ENCODE measurements at places on chromosomes 12 and 14.

DNA sequence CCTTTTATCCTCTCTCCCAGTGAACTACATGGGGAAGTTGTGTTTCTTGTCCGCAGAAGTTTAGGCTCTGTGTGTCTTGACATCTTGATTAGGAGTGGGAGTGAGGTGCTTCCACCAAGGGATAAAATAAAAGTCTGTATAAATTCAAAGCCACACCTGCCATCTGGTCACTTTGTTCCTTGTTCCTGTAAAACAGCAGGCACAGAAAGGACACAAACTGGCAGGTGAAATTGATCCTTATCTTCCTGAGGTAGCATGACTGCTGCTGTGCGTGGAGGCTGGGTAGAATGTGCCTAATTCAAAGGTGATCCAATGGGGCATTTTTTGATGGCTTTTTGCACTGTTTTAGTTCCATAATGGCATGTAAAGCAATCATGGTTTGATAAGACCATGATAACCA lies 104.3 kb upstream of the KITLG start:
- DNase-seq = no peak

DNA sequence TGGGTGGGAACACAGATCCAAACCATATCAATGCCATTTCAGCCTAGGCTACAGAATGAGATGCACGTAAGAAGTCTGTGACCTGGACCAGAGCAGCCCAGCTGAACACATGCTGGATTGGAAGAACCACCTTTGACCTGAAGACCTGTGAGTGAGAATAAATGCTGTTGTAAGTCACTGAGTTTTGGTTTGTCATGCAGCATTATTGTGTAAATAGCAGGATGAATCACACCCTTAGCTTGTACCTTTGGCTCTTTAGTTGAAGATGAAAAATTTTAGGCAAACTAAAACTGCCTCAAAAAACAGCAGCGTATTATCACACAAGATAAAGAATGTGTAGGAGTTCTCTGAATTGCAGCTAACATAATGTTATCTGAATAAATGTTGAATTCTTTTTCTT lies 199.4 kb upstream of the LRIG3 start:
- DNase-seq = no peak

GRCh38 chr12:99619389-99620158 lies 28.0 kb upstream of the GARIN6 start:
- no peak for DNase-seq

DNA sequence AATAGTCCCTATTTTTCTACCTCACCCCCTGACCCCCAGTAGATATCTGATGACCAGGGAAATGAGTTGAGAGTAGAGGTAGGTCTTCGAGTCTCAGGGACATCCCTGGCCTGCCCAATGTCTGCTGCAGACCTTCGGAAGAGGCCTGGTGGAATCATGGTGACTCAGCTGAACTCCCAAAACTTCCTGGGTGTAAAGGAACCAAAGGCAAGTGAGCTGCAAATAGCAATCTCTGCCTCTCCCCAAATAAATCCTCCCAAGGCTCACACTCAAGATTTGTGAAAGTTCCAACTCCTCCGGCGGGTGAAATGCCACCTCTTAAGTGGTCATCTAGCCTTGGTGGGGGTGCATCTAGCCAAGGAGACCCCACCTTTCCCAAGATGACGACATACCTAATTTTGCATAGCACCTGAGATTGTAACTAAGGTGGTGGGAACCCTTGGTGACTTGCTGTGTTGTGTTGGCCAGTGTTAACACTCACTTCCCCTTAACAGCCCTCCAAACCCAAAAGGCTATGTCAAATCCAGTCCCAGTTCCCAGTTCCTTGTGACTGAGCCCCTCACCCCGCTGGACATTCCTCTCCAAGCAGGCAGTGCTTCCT lies 6.3 kb downstream of the ZFP36L1 start:
- DNase-seq = no peak

- DNase-seq = no peak
These were observed 32.2 kb downstream of the SLC8A3 start for GRCh38 chr14:70156592-70156991.

DNA sequence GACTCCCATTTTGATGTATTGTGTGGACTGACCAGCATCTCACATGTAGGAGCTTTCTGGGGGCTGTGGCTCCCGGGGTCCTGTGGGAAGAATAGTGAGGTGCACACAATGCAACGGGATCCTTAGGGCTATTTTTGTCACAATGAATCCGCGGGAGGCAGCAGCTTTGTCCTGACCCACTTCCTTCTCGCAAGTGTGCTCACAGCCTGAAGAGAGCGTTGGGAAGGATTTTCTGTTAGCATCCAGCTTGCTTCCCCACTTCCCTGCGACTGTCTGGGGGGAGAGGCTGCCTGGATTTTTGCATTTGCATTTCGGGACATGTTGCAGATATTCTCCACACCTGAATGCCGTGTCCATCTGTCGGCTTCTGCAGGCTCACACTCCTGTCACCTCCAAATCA lies 31.9 kb downstream of the FZD10 start:
- DNase-seq = no peak

- no peak for DNase-seq
These were observed 1.1 kb downstream of the CCDC91 start for GRCh38 chr12:28191051-28192048.

DNA sequence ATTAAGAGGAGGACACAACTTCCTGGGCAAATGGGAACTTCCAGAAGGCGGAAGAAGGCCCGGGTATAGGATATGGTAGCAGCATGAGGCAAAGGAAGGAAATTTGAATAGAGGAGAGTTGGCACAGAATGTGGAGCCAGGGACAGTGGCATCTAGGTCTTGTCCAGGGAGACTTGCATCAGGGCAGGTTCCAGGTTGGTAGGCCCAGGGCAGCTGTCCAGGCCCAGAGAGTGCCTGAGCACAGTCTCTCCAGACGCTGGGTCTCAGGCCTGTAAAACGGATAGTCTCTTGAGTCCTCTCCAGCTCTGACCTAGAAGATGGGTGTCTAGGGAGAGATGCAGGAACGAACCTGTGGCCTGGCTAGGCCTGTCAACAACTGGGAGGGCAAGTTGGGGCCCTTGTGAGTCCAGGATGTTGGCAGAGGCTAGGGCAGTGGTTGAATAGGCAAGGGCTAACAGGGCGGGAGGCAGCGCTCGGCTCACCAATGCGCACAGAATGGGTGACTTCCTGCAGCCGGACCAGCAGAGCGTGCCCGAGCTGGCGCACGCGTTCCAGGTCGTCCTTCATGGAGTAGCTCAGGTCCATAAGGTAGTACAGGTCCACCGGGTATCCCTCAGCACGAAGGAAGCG lies 9.9 kb downstream of the ITGB7 start:
- DNase-seq = no peak

- DNase-seq = peak; percentile 52
These were observed 507 bp downstream of the SPTSSA start for GRCh38 chr14:34461334-34462131.

DNA sequence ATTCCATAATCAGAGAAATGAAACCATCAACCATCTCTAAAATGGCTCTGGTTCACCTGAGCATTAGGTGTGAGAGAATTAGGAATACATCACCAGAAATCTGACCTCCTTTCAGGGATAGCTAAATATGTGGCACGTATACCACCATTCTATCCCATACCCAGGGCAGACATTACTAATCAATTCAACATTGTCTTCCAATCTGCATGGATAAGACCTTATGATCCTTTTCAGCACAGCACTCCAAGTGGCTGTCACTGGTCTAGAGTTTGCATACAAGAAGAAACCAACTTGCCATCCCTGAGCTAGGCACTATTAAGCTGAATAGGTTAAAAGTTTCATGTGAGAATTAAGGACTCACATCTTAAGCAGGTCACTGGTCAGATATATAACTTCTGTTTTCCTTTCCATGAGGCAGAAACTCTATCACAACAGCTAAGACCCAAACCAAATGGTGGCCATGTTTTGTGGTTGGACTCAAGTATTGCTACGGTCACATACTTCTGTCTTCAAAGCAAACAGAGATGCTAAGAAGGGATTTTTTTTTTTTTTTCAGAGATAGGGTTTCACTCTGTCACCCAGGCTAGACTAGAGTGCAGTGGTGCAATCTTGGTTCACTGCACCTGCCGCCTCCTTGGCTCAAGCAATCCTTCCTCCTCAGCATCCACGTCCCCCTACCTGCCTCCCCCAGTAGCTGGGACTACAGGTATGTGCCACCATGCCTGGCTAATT lies 249.0 kb downstream of the DPF3 start:
- DNase-seq = no peak

DNA sequence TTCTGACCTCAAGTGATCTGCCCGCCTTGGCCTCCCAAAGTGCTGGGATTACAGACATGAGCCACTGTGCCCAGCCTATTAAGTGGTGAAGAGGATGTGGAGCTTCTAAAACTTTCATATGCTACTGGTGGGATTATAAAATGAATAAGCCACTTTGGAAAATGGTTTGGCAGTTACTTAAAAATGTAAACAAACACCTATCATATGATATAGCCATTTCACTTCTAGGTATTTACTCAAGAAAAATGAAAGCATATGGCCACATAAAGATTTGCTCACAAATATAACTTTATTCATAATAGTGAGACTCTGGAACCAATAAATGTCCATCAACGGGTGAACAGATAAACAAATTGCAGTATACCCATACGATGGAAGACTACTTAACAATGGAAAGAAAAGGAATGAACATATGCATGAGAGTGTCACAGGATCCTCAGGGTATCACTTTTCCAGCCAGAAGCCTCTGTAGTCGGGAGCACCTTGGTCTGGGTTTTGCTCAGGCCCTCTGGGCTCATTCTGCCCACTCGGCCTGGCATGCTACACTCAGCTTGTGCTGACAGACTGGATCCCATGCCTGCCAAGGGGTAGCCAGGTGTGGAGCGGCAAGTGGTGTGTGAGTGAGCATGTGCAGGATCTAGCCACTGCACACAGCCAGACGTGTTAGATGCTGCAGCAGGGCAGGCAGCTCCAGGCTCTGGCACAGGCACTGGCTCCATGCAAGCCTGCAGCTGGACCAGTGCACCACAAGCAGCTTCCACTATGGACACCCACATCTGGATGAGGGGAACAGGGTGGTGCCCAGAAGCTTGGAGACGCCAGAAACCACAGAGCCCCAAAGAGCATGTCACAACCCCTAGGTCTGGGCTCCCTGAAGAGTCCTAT lies 213.2 kb upstream of the DIO3 start:
- no peak for DNase-seq

DNA sequence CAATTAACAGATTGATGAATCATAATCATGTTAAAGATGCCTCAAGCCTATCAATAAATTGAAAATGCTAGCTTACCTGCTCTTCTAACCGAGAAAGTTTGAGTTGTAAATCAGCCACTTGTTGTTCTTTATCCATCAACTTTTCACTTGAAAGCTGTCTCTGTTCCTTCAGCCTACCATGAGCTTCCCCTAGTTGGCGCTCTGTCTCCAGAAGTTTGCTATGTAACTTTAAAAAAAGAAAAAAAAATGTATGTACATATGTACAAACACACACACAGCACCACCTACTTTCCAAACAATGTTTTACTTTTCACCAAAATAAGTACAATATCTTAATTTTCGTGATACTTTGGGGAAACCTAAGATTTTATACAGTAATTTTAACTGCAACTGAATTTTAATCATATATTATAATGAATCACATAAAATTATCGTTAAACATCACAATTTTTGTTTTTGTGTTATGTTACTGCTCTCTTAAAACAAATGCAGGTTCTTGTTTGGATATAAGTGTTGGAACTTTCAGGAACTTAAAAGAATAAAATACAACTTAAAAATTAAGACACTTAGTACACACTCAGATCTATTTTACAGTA lies 101.2 kb downstream of the EEA1 start:
- DNase-seq = peak; percentile 49

DNA sequence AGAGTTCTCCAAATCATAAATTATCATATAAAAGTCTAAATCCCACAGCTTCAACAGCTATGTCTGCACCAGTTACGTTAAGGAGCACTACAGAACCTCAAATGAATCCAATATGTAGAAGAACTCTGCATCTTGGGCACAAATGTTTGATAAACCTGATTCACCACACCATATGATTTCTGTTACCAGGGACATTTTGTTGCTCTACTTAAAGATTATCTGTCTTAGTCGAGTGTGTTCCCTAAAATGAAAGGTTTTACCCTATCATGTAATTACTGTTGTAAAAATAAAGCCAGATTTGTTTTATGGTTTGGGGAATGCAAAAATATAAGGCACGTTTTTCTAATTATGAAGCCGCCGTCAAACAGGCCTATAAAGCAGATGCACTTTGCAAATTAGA lies 363.1 kb downstream of the EGLN3 start:
- DNase-seq = no peak

DNA sequence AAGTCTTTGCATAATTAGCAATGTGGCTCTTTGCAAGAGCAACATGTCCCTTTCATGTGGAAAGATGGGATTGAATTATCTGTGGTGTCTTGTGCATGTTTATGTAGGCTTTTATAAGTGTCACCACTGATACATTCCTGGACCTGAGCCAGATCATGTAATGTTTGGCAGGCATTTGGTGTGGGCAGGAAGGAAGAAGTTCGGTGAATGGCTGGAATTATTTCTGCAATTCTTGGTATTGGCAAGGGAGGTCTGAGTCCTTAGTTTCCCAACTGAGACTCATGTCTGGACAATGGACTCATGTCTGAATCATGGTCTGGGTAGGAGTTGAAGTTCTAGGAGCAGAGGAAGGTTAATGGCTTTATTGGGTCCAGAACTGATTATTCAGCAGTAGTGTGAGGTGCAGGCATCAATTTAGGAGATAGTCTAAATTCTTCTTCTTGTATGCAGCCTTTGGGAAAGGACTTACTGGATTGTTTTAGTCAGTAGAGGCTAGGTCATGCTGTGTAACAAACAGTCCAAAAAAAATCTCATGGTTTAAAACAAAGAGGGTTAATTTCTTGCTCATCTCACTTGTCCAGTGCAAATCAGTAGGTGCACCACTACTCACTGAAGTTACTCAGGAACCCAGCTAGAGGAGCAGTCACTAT lies 186.5 kb upstream of the LHX5 start:
- no peak for DNase-seq

DNA sequence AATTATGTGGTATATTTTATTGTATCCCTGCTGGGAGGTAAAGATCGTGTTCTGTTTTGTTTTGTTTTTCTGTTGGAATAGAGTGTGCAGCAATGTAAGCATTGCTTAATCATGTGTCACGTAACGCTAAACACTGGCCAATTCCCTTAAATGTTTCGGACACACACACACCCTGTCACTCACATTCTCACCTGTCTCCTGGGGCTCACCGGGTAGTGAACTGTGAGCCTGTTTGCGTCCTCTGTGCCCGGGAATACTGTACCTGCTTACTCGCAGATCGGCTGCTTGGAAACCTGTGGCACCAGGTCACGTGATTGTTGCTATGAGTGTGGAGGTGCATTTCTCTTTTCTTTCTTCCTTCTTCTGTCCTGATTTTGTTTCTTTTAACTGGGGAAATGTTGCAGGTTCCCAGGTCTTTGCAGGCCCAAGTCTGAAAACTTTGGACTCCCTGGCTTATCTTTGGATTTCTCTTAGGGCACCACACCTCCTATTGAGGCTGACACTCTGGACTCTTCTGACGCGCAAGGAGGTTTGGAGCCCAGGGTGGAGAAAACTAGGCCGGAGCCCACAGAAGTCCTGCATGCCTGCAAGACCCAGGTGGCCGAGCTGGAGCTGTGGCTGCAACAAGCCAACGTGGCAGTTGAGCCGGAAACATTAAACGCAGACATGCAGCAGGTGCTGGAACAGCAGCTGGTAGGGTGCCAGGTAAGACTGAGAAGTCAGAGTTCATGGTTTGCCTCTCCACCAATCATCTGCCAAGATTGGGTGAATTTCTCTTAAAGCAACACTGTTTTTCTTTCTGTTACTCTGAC lies 181.1 kb downstream of the ESR2 start:
- no peak for DNase-seq

- DNase-seq = peak; percentile 93
These were observed at the start of gene BAZ2A for GRCh38 chr12:56630180-56630632. Gene BAZ2A (minus strand): TSS chr12:56630326. CDS start chr12:56617530, 12,796 bp downstream.

GRCh38 chr12:117514016-117514415 lies 152.6 kb upstream of the NOS1 start:
- no peak for DNase-seq

GRCh38 chr14:51410897-51411296 lies 170.8 kb downstream of the TMX1 start:
- no peak for DNase-seq
